ENCODE measurements at places on chromosomes 11 and 22.

- no peak for DNase-seq
Observed at GRCh38 chr22:20421507-20421874, 16.1 kb downstream of the SCARF2 start.

- no peak for DNase-seq
Observed at GRCh38 chr11:122715548-122716440, 60.3 kb downstream of the UBASH3B start.

GRCh38 chr11:129846508-129847335, 31.1 kb downstream of the TMEM45B start:
- no peak for DNase-seq

- DNase-seq: no peak
Observed at GRCh38 chr22:39431821-39432251, 25.0 kb upstream of the MGAT3 start.

DNA sequence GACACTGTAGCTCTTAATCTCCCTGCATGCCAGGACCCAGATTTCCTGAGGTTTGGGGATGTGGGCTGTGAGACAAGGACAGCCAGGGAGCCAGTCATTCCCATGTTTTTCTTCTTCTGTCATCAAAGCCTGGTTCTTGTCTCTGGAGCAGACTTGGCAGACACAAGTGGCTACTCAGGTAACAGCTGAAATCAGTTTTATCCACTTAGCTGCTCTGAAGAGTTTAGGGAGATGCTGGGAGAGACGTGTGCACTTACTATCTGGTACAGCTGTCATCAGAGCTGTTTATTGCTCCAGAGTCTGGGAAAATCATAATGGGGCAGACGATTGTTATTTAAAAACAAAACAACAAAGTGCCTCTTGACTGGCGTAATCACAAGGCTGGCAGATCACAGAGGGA, 56.6 kb downstream of the CSNK2A3 start:
- DNase-seq: no peak

GRCh38 chr22:31122196-31122531, 602 bp upstream of the INPP5J start:
- no peak for DNase-seq

GRCh38 chr11:46278387-46279125, 1.1 kb downstream of the CREB3L1 start:
- DNase-seq: no peak

GRCh38 chr22:29870574-29870973, 12.4 kb upstream of the MTMR3 start:
- no peak for DNase-seq

GRCh38 chr11:115523727-115524399, 19.6 kb upstream of the CADM1 start:
- no peak for DNase-seq

- DNase-seq: no peak
Observed at GRCh38 chr11:43685440-43685839, 4.9 kb downstream of the HSD17B12 start.

- peak; percentile 35 for DNase-seq
Observed at GRCh38 chr22:41021613-41022454, 70.6 kb upstream of the EP300 start.

DNA sequence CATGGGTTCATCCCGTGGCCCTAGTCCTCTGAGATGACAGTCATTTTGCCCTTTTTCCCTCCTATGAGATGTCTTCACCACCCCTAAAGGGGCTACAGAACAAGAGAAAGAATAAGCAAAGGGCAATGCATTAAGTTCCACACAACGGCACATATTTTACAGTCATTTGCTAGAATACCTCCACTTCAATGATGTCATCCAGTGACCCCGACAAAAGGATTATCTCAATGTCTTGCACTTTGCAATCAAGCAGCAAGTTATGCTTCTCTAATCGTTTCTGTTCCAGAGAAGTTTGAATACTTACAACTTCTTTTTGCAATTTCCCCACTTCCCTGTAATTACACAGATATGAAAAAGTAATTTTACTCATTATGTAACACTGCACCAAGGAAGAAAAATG, 49.9 kb downstream of the FAM118A start:
- DNase-seq: no peak

DNA sequence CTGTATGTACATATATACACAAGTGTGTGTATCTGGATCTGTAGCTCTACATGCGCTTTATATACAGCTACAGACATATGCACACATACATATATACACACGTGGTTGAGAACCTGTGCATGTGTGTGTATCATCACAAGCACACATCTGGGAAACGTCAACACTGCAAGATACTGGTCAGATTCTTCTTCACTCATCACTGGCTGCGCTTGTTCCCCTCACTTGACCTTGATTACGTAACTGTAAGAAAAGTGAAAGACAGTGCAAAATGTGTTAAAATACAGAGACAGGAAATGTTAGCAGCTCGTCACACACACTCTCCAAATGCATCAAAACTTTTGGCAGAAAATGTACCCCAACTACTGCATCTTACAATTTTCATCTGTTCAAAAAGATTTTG, 51.9 kb upstream of the MN1 start:
- DNase-seq: no peak

- DNase-seq: no peak
Observed at GRCh38 chr11:68954836-68955606, 25.8 kb downstream of the MRGPRD start.

DNA sequence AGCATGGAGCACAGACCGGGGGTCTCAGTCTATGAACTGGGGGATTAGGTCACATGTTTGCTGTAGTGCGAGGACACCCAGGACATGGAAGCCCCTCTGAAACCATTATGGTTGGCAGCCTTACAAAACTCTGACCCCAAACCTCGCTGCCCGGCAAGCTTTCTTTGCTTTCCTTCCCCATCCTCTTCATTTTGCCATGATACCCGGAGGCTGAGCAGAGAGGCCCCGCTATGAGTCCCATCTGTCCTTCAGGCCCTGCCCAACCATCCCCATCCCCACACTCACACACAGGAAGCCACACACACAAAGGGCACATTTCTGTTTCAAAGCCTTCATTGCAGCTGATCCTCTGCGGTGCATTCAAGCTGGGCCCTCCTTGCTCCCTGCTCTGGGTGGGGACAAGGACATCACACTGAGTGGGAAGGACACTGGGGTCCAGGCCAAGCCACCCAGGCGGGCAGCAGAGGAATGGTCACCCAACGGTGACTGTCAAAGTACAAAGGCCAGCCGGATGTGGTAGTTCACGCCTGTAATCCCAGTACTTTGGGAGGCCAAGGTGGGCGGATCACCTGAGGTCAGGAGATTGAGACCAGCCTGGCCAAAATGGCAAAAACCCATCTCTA, 176.5 kb downstream of the CTTN start:
- DNase-seq: no peak

- DNase-seq: no peak
Observed at GRCh38 chr11:133149698-133150097, 382.6 kb downstream of the OPCML start.

DNA sequence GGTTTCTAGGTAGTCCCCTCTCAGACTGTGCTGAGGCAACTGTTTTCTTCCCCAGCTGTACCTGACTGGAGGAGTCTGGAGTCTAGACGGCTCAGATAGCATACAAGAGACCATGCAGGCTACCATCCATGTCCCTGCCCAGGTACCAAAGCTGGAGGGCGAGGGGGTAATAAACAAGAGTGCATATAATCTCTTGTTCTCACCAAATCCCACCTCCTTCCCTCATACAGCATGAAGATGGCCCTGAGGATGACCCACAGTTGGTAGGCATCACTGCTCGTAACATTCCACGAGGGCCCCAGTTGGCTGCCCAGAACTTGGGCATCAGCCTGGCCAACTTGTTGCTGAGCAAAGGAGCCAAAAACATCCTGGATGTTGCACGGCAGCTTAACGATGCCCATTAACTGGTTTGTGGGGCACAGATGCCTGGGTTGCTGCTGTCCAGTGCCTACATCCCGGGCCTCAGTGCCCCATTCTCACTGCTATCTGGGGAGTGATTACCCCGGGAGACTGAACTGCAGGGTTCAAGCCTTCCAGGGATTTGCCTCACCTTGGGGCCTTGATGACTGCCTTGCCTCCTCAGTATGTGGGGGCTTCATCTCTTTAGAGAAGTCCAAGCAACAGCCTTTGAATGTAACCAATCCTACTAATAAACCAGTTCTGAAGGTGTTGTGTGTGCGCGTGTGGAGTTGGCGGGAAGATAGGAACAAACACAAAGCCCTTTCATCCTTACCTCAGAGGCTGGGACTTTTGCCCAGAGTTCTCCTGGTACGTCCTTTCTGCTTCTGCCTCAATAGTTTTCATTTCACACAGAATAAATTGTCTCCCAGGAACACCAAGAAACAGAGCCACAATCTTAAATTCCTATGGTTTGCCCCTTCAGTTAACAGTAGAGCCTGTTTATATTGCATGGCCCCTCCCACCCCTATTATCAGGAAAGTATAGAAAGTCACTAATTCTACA, 8.5 kb downstream of the HMBS start:
- no peak for DNase-seq

- no peak for DNase-seq
Observed at GRCh38 chr11:86442827-86443226, 68.1 kb downstream of the CCDC81 start.

DNA sequence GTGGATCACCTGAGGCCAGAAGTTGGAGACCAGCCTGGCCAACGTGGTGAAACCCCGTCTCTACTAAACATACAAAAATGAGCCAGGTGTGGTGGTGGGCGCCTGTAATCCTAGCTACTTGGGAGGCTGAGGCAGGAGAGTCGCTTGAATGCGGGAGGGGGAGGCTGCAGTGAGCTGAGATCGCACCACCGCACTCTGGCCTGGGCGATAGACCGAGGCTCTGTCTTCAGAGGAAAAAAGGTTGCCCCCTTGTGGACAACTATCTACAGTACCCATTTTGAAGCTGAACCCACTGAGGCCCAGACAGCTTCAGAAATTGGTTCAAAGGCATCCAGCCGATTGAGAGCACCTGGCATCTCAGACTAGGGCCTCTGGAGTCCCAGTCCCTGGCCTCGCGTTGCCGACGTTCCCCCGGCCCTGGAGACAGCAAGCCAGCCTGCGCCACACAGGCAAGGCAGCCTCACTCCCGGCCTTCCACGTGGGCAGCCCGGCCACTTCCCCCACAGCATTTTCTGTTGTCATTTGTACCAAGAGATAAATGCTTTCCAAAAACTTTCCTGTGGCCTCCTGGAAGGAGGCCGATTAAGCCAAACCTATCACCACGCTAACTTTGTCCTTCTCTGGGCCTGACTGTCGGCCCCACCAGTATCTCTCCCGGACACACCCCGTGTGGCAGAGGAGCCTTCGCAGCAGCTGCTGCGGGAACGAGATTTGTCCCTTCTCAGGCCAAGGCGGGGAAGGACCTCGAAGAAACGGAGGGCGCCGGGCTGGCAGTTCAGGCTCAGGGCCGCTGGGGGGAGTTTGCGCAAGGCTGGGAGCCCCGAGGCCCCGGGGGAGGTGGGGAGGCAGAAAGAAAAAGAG, 82.8 kb downstream of the FLI1 start:
- no peak for DNase-seq

DNA sequence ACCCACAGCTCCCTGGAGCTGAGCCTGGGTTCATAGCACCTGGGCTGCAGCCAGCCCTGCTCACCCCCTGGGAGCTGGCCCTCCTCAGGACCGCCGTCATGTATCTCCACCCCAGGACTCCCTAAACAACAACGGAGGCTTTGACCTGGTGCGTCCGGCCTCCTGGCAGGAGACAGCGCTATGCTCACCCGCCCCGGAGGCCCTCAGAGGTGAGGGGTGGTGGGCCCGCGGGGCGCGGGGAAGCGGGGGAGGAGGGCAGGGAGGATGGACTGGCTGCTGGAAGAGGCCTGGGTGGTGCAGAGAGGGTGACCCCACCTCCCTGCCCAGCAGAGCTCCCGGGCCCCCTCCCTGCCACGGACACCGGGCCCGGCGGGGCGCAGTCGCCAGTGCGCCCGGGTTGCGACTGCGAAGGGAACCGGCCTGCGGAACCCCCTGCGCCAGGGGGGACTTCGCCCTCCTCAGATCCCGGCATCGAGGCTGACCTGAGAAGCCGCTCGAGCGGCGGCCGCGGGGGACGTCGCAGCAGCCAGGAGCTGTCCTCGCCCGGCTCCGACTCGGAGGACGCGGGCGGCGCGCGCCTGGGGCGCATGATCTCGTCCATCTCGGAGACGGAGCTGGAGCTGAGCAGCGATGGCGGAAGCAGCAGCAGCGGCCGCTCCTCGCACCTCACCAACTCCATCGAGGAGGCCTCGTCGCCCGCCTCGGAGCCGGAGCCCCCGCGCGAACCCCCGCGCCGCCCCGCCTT, 3.1 kb downstream of the MAPK8IP2 start:
- no peak for DNase-seq

GRCh38 chr11:115256397-115257197, 247.6 kb downstream of the CADM1 start:
- DNase-seq: no peak

- DNase-seq: no peak
Observed at GRCh38 chr11:120516461-120517389, 5.2 kb downstream of the GRIK4 start.

- DNase-seq: no peak
Observed at GRCh38 chr11:8066036-8066910, 14.7 kb upstream of the TUB start.

GRCh38 chr22:38696606-38697424, 3.9 kb downstream of the JOSD1 start:
- DNase-seq: peak; percentile 18
